ENCODE measurements at places on chromosomes 11 and 22.

- DNase-seq: no peak
Observed at GRCh38 chr22:30816413-30816812, 121.7 kb downstream of the OSBP2 start.

GRCh38 chr22:38830026-38830844, 13.6 kb downstream of the NPTXR start:
- no peak for DNase-seq

- no peak for DNase-seq
Observed at GRCh38 chr11:15884141-15884540, 472.2 kb downstream of the SOX6 start.

DNA sequence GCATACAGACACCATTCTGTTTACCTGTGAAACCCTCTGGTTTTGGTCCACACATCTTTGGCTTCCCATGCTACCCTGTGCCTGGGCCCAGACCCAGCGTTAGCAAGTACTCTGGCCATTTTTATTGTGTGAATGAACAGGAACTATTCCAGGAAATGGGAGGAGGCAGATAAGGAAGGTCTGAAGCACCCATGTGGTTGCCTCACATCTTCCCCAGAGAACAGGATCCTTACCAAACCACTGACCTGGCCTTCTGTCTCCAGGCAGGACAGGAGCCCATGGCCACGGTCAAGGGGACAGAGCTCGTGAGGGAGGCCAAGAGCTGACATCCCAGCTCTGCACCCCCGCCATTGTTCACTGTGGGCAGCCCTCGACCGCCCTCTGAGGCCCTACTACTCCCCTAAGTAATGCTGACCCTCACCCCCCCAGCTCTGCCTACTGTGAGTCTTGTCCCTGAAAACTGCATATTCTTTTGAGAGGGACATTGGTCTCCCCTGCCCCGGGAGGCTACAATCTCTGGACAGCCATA, 97.7 kb upstream of the TP53I11 start:
- no peak for DNase-seq

- DNase-seq: no peak
Observed at GRCh38 chr11:36139767-36140166, 149.5 kb downstream of the COMMD9 start.

DNA sequence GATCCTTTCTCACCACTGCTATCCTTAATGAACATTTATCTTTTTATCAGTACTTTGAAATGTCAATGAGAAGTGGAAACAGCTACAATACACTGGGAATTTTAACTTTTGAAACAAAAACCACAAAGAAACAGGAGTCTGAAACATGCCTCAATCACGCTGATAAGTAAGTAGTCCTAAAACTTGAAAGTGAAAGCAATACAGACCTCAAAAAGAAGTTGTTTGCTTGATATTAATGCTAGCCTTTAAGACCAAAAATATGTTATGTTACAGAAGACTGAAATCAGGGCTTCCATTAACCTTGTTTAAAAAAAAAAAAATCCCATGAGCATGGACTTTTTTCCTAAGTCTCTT, 21.3 kb downstream of the PHF21A start:
- no peak for DNase-seq

GRCh38 chr11:9130297-9130696, 38.9 kb upstream of the SCUBE2 start:
- DNase-seq: no peak

DNA sequence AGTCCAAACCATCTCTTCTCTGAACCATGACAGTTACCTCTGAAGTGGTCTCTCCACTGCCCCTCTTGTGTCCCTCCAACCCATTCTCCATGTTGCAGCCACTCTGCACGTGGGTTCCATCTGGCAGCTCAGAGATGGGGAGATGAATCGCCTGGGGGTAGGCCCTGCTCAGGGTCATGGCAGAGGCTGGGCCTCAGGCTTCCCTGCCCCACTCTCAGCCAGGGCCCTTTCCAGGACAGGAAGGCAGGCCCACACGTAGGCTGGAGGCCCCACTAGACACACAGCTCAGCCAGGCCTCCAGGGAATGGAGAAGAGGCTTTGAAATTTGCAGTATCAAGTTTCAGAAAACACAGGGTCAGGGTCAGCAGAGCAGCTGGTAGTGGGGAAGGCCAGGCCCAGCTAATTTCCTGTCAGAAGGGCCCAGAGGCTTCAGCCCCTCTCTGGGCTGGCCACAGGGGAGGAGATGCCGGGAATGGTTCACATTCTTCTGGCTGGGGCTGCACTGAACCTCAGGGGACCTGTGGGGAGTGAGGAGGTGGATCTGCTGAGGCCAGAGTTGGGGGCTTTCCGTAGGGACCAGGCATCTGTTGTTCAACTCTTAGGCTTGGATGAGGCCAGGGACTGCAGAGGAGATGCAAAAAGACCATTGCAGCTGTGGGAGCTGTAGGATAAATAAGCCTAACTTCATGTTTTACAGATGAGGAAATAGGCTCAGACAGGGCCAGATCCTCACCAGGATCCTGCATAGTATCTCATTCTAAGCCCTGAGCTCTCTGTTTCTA, 101.6 kb downstream of the SWAP70 start:
- no peak for DNase-seq

DNA sequence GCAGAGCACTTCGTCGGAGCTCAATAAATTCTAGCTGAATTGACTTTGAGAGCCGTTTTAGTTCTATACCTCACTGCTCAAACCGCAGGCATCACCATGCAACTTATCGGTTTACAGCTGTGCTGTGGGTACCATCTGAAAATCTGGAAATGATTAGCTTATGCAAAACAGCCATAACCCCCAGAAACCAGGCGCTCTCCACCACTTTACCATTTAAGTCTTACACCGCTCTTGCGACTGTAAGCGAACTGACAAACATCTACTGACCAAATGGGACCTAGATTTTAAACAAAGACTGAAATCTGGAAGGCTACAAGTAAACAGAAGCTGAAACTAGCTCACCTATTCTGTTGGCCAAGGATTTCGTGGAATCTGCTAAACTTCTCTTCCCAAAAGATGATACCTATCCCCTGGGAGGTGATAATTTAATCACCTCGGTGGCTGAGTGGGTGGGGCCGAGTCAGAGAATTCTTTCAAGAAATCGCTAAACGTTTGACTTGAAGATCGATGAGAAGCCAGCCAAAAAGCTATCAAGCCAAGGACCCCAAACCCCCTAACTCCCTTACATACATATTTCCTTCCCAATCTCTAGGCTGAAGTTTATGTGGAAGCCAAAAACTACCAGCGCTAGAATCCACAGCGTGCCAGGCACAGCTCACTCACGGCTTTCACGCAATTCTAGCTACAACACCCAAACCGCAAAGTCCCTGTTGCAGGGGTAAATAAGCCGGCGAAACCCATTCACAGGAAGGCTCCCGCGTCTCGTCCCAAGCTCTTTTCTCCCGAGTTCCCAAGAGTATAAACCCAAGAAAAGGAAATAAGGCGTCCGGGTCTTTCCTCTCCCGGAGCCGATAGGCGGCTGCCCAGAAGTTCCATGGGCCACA, 644 bp downstream of the SPTY2D1 start:
- peak; percentile 49 for DNase-seq

Data from stimulated activated CD4-positive, alpha-beta T cell treated with anti-CD3 and anti-CD28 coated beads, Interleukin-15, amount 100 ng/mL, for 24 hours (primary cell).